Brain microvascular endothelial cell (primary cell): ENCODE measurements at places on chromosomes 12 and 14.

- no peak for DNase-seq
Measured at GRCh38 chr12:106073179-106073578, 65.6 kb downstream of the NUAK1 start.

- DNase-seq: no peak
Measured at GRCh38 chr12:113445544-113446171, 23.5 kb downstream of the SDSL start.

DNA sequence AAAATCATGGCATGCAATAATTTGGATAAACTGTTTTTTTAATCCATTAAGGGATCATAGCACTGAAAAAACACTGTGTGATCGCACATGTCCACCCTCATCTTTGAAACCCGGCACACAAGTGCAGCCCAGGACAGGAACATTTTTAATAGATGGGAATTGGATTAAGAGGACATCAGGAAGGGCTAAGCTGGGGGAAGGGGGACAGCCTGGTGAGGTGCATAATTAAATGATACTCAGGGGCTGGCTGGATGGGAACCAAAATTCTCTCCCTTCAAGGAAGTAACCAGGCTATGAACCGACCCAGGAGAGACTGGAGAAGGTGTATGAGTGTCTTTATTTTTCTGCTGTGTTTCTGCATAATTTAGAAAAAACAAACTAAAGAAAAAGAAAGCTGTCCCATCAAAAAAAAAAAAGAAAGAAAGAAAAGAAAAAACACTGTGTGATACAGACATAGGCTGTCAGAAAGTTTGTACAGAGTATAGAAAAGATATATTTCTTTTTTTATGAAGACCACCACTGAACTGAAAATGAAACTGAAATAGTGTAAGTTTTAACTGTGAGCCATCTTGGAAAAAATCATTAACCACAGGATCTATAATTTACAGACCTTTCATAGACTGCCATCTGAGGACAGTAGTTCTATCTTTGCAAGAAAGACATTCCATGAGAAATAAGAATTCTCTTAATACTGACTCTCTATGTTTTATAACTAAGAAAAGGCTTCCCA, 75.1 kb upstream of the SLC38A4 start:
- no peak for DNase-seq

GRCh38 chr12:68483592-68484383, 126.9 kb upstream of the RAP1B start:
- peak; percentile 29 for DNase-seq

- no peak for DNase-seq
Measured at GRCh38 chr12:93183940-93184671, 193.6 kb upstream of the NUDT4 start.

GRCh38 chr12:122437656-122438121, 15.2 kb upstream of the CLIP1 start:
- DNase-seq: no peak

GRCh38 chr12:53224897-53225634, 6.9 kb downstream of the RARG start:
- no peak for DNase-seq

DNA sequence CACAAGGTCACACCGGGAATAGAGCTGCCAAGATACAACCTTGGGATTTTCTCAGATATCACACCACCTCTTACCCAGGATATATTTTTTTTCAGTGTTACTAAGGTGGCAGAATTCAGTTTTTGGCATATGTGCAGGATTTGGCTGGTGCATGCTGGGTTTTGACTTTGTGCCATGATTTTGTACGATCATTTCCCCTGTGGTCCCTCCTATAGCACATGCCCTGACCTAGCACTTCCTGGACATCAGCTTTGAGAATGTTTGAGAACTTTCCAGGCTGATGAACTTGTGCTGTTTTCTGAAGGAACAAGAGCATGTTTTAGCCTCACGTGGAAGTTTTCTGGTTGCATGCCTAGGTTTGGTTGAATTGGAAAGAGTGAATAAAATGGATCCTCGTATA, 11.0 kb upstream of the TBPL2 start:
- DNase-seq: no peak

DNA sequence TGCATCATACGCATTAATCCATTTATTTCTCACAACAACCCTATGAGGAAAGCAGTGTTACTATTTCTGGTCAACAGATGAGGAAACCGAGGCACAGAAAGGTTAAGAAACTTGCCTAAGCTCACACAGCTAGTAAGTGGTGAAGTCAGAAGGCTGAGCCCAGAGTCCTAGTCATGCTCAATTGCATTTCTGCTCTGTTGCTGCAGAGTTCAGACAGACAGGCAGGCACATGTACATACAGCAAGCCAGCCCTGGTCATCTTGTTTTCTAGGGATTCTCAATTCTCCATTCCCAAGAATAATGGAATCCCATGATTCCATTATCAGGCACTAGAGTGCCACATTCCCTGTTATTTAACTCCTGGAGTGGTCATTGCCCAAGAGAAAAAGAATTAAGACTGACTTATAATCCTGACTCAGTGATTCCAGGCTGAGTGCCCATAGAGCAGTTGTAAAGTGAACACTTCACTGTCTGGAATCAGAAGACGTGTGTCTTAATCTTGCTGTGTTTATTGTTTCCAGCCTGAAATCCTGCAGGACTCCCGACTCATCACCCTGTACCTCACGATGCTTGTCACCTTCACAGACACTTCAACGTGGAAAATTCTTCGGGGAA, 10.7 kb downstream of the UBE3B start:
- DNase-seq: no peak

- DNase-seq: no peak
Measured at GRCh38 chr14:75434138-75434889, 6.5 kb downstream of the JDP2 start.

DNA sequence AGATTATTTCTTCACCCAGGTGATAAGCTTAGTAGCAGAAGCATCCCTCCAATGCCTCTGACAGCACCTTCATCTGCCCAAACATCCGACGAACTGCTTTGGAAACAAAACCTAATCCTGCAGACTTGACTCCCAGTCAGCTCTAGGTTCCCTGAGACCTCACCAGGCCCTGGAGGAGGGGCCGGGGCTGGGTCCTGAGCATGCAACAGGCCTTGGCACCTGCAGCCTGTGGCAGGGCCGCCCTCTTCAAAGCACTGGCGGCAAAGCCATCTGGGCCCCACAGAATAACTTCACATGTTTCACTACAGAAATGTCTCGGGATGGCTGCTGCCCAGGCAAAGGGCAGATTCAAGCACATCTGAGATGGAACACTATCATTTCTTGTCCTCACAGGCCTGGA, 133.3 kb downstream of the PIWIL1 start:
- no peak for DNase-seq

GRCh38 chr12:78703820-78704525, 160.6 kb upstream of the SYT1 start:
- DNase-seq: peak; percentile 56

- no peak for DNase-seq
Measured at GRCh38 chr12:119082496-119082895, 96.2 kb upstream of the HSPB8 start.

GRCh38 chr12:105413911-105414487, 83.5 kb downstream of the C12orf75 start:
- DNase-seq: no peak

DNA sequence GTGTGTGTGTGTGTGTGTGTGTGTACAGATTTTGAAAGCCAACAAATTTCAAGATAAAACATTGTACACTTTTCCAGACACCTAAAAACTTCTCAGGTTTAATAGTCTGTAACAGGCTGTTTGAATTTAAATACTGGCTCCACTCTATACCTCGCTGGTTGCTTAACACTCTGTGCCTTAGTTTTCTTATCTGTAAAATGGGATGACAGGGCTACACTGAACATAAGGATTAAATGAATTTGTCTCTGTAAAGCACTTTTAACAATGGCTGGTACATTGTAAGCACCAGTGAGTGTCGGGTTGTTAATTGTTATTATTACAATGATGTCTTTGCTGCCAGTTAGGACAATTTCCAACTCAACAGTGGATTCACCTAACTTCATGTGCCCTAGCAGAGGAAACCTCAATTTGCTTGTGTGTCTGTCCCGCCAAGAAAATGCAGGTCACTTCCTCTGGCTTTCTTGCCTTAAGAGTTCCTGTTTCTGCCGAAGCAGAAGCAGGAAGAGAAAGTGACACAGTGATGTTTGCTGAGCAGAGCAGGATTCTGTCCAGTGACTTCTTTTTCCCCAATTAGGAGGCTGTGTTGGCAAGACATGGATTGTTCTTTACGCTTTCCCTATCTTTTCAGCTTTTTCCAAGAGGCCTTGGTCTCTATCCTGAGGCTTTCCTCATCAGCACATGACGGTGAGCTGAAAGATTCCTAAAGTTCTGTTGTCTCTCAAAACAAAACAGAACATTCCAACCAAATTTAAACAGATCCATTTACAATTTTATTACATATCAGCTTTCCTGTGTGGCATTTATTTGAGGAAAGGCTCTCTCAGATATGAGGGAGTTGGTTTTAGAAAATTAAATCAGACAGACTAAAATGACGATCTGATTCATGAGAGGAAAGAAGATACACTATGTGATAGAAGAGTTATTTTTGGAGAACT, 154.1 kb upstream of the ATP2B1 start:
- no peak for DNase-seq

GRCh38 chr12:26737487-26738030, 95.4 kb downstream of the ITPR2 start:
- DNase-seq: no peak

DNA sequence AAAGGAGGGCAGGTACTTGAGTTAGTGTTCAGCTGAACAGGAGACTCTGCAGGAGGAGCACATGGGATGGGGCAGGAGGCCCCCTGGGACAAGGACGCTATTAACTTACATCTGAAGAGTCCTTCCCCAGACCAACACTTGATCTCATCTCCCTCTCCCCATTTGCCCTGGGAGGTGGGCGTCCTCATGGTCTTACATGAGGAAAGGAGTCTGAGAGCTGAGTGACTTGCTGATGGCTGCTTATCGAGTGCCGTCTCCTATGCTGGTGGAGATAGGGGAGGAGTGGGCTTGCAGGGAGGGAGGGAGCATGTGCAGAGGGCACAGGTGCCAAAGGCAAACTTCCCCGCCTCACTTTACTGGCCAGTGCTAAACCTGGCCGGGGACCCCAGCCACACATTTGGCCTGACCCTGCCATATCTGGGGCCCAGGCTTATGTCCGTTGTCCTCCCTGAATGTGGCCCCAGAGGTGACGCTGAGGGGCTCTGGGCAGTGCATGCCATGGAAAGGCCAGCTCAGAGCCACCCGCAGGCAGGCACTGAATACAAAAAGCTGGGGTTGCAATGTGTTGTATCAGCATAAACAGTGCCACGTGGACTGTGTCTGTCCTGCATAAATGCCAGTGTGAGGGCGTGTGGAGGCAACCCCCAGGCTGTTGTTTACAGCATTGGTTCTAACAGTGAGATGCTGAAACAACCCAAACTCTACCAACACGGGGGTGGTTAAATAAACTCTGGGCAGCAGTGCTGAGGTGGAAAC, 29.4 kb downstream of the FAIM2 start:
- no peak for DNase-seq

GRCh38 chr14:101217616-101218371, 314.3 kb upstream of the RTL1 start:
- DNase-seq: no peak

DNA sequence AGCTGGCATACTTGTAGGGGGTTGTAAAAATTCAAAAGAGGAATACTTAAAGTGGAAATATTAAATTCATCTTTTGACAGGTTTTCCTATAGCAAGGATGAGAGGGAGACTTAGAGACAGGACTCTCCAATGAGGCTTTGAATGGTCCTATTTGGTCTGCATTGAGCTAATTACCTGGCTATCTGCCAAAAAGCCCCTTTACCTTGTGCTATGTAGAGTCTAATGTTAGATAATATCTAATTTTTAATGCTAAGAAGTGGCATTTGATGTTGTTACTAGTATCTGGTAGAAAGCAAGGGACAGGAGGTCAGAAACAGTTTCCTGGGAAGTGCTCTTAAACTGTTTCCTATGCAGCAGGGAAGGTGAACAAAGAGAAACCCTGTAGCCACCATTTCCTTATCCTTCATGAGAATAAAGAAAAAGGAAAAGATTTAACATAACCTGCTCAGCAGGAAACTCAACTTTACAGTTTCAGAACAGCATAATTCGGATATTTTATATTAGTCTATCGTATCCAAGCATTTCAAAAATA, 550.0 kb downstream of the SOX5 start:
- DNase-seq: no peak

DNA sequence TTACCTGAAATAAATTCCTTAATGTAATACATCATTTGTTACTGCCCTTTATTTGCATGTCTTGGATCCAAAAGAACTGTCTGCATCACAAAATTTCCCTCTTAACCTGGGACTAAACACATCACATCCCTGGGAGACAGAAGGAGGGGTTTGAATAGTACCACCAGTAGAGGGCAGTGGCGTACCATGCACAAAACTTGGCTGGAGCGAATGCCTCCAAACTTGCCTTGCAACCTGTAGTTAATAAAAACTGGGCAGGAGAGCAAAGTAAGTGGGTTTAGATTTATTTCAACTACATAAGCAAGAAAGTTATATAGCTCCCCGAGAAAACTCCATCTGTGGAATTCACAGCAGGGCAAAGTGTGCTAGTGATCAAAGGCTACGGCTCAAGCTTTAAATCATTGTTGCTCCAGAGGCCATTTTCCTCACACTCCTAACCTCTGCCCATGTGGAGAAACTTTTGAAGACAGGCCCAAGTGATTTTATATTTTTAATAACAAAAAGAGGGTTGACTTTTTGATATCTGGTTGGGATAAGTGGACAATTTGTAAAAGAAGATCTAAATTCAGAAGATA, 1176.7 kb upstream of the SEL1L start:
- peak; percentile 34 for DNase-seq

DNA sequence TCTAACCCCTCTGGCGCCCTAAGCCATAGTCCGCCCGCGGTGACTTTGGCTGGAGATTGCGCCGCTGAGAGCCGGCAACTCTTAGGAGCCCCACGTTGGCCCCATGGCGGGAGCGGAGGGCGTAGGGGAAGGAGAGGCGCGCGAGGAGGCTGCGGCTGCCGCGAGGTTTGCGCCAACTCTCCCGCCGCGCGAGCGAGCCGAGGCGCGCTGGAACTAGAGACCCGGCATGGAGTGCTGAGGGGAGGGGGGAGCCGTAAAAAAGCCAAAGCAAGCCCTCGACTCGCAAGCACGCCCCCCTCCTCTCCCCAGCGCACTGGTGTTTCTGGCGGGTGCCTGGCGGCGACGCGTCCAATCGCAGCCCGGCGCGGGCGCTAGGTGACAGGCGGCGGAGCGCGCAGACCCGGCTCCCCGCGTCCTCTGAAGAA, at the start of gene SYT10:
SYT10 (minus strand) TSS at position 233 of the 425 bp plus-strand sequence. CDS start 297 bp downstream, outside the sequence.
- no peak for DNase-seq

GRCh38 chr12:52971679-52972329, 22.9 kb downstream of the KRT18 start:
- peak; percentile 58 for DNase-seq

- no peak for DNase-seq
Measured at GRCh38 chr14:89549381-89550125, 132.5 kb upstream of the FOXN3 start.

GRCh38 chr12:79927772-79928474, 7.0 kb downstream of the PPP1R12A start:
- DNase-seq: no peak

GRCh38 chr14:73700325-73700724, 13.9 kb downstream of the PNMA1 start:
- DNase-seq: no peak

GRCh38 chr12:52312086-52312485, 9.1 kb downstream of the KRT83 start:
- no peak for DNase-seq

GRCh38 chr12:98823012-98823411, 177.9 kb downstream of the APAF1 start:
- DNase-seq: no peak
